NB4 (cell line): ENCODE measurements at places on chromosomes 1 and 21.

DNA sequence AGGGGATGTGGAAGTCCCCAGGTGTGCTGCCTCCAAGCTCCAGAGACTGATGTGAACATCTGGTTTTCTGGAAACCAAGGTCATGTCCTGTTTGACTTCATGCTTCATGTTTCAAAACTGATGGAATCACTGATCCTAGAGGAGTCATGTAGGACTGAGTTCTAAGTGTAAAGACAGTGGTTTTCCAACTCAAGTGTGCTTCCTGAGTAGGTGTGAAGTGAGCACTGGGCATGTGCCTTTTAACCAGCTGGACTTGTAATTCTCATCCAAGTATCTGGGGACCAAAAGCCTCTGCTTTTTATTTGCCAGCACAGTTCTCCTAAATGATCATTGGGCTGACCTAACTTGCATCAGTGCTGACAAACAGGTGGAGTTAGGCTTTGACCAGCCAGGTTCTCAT lies 36.9 kb downstream of the ABCA4 start:
- DNase-seq: no peak

GRCh38 chr1:182394055-182394775 lies 2.6 kb upstream of the GLUL start:
- DNase-seq: peak; percentile 78

DNA sequence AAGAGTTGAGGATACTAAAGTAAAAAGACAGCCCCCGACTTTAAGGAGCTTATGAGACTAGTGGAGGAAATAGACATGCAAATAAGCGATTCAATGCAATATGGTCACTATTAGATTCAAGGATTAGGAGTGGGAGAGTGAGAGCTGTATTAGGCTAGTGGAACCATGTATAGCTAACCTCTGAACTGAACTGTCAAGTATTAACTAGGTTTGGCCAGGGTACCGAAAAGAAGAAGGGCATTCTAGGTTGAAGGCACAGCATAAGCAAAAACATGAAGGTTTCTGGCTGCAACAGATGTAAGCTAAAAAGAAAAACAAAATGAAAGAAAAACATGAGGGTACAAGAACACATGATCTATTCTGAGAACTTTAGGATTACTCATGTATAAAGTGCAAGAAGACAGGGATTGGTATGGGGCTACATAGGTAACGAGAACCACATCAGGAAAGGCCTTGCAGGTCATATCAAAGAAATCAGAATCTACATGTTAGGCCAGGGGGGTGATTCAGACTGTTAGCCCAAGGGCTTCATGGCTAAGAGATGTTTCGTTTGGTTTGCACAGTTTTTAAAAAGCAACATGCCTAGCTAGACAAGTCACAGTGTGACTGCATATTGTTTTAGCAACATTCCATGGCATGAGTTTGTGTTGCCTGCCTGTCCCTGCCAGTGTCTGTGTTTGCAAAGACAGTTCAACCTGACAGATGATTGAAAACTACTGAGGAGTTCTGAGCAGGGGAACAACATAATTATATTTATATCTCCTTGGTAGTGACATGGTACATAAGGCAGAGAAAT lies 54.4 kb upstream of the HAO2 start:
- no peak for DNase-seq

- peak; percentile 76 for DNase-seq
Observed at GRCh38 chr1:22611530-22611947, 24.9 kb upstream of the C1QA start.

GRCh38 chr1:204744107-204744779 lies 58.7 kb upstream of the LRRN2 start:
- no peak for DNase-seq

DNA sequence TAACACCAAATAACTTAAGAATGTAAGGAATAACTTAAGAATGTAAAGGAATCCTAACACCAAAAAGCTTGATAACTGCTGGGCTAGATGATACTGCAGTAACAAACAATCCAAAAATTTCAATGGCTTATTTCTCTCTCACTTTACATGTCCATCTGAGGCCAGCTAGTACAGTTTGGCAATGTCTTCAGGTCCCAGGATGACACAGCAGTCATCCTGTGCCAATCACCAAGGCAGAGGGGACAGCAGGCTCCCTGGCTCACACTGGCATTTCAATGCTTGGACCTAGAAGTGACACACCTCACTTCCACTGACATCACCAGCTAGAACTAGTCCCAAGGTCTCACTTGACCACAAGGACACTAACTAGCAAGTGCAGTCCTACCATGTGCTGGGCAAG lies 15.3 kb downstream of the DNAJC11 start:
- no peak for DNase-seq

GRCh38 chr1:112335351-112335750 lies 60.7 kb upstream of the CTTNBP2NL start:
- no peak for DNase-seq

DNA sequence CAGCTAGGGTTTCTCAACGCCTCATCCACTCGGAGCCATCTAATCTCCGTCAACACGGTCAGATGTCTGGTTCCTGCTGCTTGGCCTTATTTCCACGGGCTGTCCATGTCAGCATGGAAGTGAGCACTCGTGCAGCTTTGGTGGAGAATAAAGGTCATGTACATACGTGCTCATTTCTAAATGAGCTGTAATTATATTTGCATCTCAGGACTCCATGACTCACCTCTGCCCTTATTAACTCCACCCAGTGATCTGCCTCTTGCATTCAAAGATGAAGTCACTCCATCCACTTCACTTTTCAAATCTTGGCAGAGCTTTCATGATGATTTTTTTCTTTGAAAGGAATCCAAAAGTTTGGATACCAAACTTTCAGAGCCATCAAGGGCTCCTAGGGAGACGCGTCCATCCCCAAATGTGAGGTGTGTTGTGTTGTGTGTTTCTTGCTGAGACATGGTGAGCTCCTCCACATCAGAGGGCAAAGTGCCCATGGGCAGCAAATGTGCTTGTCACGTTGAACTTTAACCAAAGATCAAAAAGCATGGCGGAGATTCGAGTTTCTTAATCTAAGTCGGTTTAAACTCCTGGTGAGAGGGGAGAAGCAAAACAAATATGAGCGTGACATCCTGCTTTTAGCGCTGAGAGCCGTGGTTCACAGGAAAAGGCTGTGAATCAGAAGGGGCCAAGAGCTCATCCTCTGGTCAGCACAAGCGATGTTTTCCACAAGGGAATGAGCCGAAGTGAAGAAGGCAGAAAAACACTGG lies 68.6 kb upstream of the ERRFI1 start:
- no peak for DNase-seq

- DNase-seq: no peak
Observed at GRCh38 chr1:76595024-76595423, 272.3 kb upstream of the ST6GALNAC5 start.

DNA sequence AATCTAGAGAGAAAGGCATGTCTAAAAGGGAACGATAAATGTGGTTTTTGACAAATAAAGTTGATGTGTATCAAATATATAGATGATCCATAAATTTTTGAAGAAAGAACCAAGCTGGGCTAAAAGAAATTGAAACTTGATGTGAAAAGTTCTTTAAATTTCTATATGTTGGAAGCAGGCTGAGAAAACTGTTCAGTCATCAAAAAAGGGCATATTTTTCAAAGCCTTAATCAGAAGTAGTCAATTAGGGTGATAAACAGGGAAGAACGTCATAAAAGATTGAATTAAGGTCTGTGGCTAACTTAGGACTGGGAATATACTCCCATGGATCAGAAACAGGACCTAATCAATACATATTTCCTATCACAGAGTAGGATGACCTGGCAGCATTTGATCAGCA lies 211.4 kb upstream of the ZRANB2 start:
- DNase-seq: no peak

DNA sequence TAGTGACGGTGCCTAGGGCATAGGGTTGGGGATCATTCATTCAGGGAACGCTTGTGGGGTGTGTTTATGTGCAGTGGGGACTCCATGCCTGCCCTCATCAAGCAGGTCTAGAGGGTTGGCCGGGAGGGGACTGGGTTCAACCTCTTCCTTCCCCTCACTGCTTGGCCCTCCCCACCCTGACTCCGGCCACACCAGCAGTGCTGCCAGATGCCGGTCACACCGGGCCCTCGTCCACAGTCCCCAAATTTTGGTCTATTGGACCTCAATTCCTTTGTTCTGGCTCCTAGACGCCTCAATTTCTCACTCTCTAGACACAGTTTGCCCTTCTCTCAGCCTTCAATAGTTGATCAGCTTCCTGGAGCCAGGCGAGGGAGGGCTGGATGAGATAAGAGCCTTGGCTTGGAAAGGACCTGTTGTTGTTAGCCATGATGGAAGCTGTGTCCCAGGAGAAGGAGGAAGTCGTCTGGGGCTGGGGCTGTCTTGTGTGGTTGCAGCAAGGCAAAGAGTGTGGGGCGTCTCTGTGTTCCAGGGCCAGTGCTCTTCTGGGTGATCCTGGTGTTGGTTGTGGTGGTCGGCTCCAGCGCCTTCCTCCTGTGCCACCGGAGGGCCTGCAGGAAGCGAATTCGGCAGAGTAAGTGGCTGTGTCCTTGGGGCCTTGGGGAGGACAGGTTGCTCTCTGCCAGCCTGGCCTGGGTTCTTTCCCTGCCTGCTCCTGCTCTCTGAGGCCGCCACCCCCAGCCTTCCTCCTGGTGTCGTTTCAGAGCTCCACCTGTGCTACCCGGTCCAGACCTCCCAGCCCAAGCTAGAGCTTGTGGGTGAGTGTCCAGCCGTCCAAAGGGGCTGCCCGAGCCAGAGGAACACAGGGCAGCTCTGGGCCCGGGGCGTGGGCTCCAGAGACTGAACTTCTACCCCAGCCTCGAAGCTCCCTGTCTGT lies 41.1 kb upstream of the TNFRSF1B start:
- peak; percentile 53 for DNase-seq

DNA sequence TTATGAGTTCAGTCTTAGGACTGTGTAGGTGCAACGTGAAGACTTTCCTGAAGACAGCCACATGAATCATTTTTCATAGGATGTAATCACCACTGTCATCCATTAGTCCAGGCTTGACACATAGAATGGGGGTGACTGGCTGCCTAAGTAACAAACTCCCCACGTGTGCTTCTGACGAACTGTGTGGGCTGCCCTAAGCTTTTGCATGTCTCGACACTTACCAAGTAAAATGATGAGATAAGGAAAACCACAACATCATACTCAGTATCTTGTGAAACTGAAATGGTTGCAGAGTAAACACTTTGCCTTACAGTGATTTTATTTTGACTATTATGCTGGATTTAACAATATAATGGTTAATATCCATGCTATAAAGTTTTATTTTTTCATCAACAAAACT lies 19.5 kb downstream of the ERG start:
- DNase-seq: peak; percentile 54

GRCh38 chr1:85225624-85226380 lies 25.0 kb upstream of the SYDE2 start:
- no peak for DNase-seq

DNA sequence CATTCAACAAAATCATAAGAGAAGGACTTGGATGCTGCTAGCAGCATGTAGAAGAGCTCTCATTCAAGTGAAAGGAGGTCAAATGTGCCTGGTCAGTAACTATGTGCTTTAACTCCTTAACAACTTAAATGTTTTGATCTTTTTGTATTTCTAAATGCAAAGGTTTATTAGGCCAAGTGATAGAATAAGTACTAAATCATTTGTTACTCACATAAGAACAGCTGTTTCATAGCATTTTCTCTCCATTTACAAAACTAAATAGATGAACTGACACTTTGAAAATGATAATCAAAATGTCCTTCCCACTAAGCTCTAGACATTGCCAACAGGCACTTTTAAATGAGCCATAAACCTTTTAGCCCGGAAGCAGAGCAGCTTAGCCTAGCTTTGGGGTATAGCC lies 254.3 kb upstream of the PRMT6 start:
- DNase-seq: no peak

DNA sequence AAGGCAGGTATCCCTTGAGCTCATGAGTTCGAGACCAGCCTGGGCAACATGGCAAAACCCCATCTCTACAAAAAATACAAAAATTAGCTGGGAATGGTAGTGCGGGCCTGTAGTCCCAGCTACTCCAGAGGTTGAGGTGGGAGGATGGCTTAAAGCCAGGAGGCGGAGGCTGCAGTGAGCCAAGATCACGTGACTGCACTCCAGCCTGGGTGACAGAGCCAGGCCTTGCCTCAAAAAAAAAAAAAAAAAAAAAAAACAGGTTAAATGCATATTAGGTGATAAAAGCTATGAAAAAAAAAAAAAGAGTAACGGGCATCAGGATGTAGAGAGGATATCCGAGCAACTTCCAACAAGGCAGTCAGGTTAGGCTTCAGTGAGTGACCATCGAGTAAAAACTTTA lies 2.8 kb upstream of the SRRM1 start:
- DNase-seq: no peak

GRCh38 chr1:52296345-52296744 lies 69.7 kb downstream of the CC2D1B start:
- DNase-seq: peak; percentile 65

DNA sequence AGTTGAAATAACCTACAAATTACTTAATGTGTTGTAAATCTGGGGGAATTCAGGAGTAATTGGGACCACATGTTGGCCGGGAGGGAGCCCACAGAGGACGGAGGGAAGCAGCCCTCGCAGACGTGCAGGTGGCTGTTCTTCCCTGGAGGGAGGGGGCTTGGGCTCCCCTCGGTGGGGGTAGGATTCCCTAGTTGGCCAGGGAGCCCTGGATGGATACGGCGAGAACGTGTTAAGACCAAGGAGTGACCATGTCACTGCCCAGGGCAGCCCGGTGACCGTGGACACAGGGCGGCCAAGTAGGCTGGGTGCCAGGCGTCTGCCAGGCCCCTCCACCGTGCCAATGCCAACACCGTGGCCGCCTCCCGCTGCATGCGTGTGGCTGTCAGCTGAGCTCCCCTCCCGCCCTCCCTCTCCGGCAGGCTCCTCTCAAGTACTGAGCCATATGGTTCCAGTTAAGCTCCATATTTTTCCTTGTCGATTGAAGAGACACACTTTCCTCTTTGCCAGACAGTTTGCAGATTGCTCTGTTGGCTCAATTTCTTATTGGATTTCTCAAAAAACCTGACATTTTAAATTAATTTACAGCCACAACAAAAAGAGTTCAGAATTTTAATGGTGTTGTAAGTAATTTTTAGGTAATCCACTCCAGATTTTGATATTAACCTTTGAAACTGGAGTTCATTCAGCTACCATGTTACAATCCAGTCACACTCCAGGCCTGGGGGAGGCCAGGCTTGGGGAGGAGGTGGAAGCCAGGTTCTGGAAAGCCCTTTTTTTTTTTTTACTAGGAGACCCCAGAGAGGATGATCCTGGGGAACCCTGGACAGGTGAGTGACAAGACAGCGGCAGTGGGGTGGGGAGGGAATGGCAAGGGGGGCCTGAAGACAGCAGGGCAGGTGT lies 71.2 kb downstream of the CASZ1 start:
- DNase-seq: no peak

DNA sequence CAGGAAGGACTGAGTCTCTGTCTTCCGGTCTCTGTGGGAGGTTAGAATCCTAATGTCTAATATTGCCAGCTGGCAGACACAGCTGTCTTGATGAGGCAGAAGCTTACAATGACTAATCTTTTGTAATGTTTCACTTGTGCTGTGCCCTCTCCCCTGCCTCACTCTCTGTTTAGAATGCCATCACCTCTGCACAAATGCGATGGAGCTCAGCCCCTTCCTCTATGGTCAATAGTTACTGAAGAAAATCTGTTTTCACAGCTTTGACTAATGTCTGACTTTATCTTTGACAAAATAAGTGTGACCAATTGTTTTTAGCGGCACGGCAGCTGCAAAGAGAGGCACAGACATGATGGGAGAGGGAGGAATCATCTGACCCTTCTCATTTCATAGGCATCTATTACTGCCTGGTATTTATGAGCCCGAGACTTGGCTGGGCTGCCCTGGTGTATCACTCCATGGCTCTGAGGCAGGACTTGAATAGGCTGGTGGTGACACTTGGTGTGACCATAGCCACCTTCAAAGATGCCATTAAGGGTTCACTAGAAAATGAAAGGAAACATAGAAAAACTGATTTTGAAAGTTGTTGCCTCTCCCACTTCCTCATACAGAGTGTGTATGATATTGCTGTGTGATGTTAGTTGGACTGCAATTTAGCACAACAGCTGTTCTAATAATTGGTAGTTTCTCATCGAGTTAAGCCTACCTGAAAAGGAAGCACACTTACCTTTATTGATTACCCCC lies 163.2 kb upstream of the NBPF11 start:
- DNase-seq: no peak
